ENCODE measurements at places on chromosomes 13 and 19. TPM values are rescaled to one million over a fixed set of nuclear protein-coding genes. Genes with fewer than 3 reads are reported as not detected.

Gene MICU2
- total RNA-seq, result 92.9 TPM

Gene ATCAY
- not detected for total RNA-seq

Gene NCR1
- not detected for total RNA-seq

Gene KLK1
- 37.8 TPM for total RNA-seq

Gene KIR3DL1
- total RNA-seq, result not detected

Gene ZNF493
- 54.5 TPM for total RNA-seq

Gene GPR183
- 6.0 TPM for total RNA-seq

Gene CTXN1
- total RNA-seq, result 1.6 TPM

DNA sequence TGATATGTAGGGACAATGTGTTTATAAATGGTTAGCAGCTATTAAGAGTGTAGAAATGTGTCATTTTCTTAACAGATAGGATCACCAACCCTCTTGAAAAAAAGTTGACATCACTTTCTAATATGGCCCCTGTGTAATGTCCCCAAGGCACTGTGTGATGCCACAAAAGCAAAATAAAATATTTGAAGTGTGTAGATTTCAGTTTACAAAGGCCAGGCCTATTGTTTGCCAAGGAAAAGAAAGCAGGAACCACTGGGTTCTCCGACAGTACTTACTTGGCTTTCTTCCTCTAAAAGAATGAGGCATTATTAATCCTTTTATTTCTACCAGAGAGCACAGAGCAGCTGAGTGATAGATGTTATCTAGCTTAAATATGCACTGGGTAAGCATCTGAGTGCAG, 10.5 kb upstream of the GJA3 start:
- DNase-seq, result no peak
- no peak overlapping the region for H3K27ac ChIP-seq
- no peaks in the 10 kb centered on the region for H3K27me3 ChIP-seq
- H3K4me3 ChIP-seq, result no peak overlapping the region
- H3K4me1 ChIP-seq, result no peaks in the 10 kb centered on the region

DNA sequence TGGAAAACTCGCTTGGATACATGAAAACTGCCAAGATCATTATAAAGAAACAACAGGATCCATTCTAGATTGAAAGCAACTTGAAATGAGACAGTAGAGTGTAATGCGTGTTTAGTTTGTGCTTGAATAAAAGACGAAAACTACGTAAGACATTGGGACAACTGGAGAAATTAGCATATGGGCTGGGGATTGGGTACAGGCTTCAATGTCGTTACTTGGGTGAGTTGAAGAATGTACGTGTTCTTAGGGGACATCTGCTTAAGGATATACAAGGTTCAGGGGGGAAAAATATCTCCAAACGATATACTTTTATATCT, 471 bp upstream of the ERVK3-1 start:
- H3K4me3 ChIP-seq, result peak overlapping the region; percentile 90
- H3K27ac ChIP-seq, result peak overlapping the region; percentile 96
- no peaks in the 10 kb centered on the region for H3K27me3 ChIP-seq
- no peak for DNase-seq
- H3K36me3 ChIP-seq, result no peaks in the 10 kb centered on the region
- H3K4me1 ChIP-seq, result peaks cover 4% of the 10 kb centered on the region

GRCh38 chr19:49811328-49811727, 1.8 kb downstream of the FUZ start:
- no peaks in the 10 kb centered on the region for H3K36me3 ChIP-seq
- no peak overlapping the region for H3K27ac ChIP-seq
- DNase-seq, result no peak
- H3K4me1 ChIP-seq, result peaks cover 14% of the 10 kb centered on the region

GRCh38 chr13:47837104-47837880, 163.8 kb downstream of the SUCLA2 start:
- no peak overlapping the region for H3K4me3 ChIP-seq
- no peak for DNase-seq
- H3K27me3 ChIP-seq, result no peaks in the 10 kb centered on the region
- no peaks in the 10 kb centered on the region for H3K36me3 ChIP-seq

GRCh38 chr13:51416107-51416506, 36.7 kb downstream of the INTS6 start:
- no peaks in the 10 kb centered on the region for H3K27me3 ChIP-seq
- DNase-seq, result no peak
- H3K4me3 ChIP-seq, result no peak overlapping the region
- no peaks in the 10 kb centered on the region for H3K4me1 ChIP-seq
- H3K36me3 ChIP-seq, result peaks cover 17% of the 10 kb centered on the region
- H3K27ac ChIP-seq, result no peak overlapping the region

GRCh38 chr19:21912654-21913053, 76.7 kb upstream of the ZNF43 start:
- H3K27me3 ChIP-seq, result no peaks in the 10 kb centered on the region
- H3K4me1 ChIP-seq, result no peaks in the 10 kb centered on the region
- H3K27ac ChIP-seq, result no peak overlapping the region
- no peak overlapping the region for H3K4me3 ChIP-seq

GRCh38 chr19:12912571-12912970, 6.5 kb downstream of the SYCE2 start:
- no peak overlapping the region for H3K4me3 ChIP-seq
- no peaks in the 10 kb centered on the region for H3K36me3 ChIP-seq
- H3K4me1 ChIP-seq, result peaks cover 7% of the 10 kb centered on the region

GRCh38 chr13:78867655-78868054, 208.7 kb upstream of the OBI1 start:
- no peaks in the 10 kb centered on the region for H3K36me3 ChIP-seq
- H3K27ac ChIP-seq, result no peak overlapping the region
- DNase-seq, result no peak
- H3K4me3 ChIP-seq, result no peak overlapping the region
- no peaks in the 10 kb centered on the region for H3K27me3 ChIP-seq

- no peaks in the 10 kb centered on the region for H3K36me3 ChIP-seq
- no peak overlapping the region for H3K4me3 ChIP-seq
- H3K27me3 ChIP-seq, result no peaks in the 10 kb centered on the region
- H3K27ac ChIP-seq, result no peak overlapping the region
These were observed 8.9 kb upstream of the MYO1F start for GRCh38 chr19:8585894-8586750.

GRCh38 chr13:108924541-108924940, 295.1 kb downstream of the MYO16 start:
- no peak overlapping the region for H3K27ac ChIP-seq
- no peaks in the 10 kb centered on the region for H3K4me1 ChIP-seq
- H3K4me3 ChIP-seq, result no peak overlapping the region

GRCh38 chr19:3771906-3772455, at the start of gene RAX2:
TSS of gene RAX2 (minus strand) at chr19:3772228. CDS start at chr19:3771742, 486 bp downstream.
- no peak for DNase-seq
- no peak within 1 kb of the TSS for H3K4me3 ChIP-seq
- peaks cover 22% of the 10 kb centered on the region for H3K36me3 ChIP-seq
- no peaks in the 10 kb centered on the region for H3K27me3 ChIP-seq
- no peak within 1 kb of the TSS for H3K27ac ChIP-seq
- no peaks in the 10 kb centered on the region for H3K4me1 ChIP-seq

- H3K4me3 ChIP-seq, result no peak overlapping the region
- H3K36me3 ChIP-seq, result no peaks in the 10 kb centered on the region
- no peaks in the 10 kb centered on the region for H3K27me3 ChIP-seq
- no peak overlapping the region for H3K27ac ChIP-seq
- DNase-seq, result no peak
These were observed 25.7 kb downstream of the NOVA2 start for GRCh38 chr19:45947926-45948325.

- DNase-seq, result no peak
- H3K27ac ChIP-seq, result no peak overlapping the region
- no peaks in the 10 kb centered on the region for H3K4me1 ChIP-seq
- H3K27me3 ChIP-seq, result no peaks in the 10 kb centered on the region
- no peak overlapping the region for H3K4me3 ChIP-seq
These were observed 24.6 kb upstream of the ZNF431 start for GRCh38 chr19:21117041-21117907.

GRCh38 chr19:13220847-13221246, 70.6 kb downstream of the IER2 start:
- no peaks in the 10 kb centered on the region for H3K4me1 ChIP-seq
- H3K27me3 ChIP-seq, result no peaks in the 10 kb centered on the region
- H3K27ac ChIP-seq, result no peak overlapping the region

DNA sequence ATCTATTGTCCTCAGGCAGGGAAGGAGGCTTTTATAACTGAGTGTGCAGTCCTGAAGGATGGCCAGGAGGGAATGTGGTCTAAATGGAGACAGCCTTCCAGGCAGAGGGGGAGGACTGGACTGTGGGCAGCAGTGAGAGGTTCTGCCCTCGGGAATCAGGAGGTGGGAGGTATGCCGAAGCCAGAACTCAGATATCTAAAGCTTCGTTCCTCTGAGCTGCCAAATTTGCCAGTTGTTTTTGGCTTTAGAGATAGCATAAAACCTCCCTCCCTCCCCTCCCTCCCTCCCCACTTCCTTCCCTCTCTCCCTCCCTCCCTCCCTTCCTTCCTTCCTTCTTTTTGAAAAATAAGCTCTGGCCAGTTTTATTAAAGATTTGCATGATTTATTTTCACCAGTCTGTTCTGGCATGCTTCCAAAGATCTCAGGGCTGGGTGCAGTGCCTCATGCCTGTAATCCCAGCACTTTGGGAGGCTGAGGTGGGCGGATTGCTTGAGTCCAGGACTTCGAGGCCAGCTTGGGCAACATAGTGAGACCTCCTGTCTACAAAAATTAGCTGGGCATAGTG, 2.4 kb downstream of the MEDAG start:
- DNase-seq, result no peak
- H3K36me3 ChIP-seq, result no peaks in the 10 kb centered on the region
- H3K27ac ChIP-seq, result no peak overlapping the region
- H3K4me3 ChIP-seq, result no peak overlapping the region
- no peaks in the 10 kb centered on the region for H3K4me1 ChIP-seq

DNA sequence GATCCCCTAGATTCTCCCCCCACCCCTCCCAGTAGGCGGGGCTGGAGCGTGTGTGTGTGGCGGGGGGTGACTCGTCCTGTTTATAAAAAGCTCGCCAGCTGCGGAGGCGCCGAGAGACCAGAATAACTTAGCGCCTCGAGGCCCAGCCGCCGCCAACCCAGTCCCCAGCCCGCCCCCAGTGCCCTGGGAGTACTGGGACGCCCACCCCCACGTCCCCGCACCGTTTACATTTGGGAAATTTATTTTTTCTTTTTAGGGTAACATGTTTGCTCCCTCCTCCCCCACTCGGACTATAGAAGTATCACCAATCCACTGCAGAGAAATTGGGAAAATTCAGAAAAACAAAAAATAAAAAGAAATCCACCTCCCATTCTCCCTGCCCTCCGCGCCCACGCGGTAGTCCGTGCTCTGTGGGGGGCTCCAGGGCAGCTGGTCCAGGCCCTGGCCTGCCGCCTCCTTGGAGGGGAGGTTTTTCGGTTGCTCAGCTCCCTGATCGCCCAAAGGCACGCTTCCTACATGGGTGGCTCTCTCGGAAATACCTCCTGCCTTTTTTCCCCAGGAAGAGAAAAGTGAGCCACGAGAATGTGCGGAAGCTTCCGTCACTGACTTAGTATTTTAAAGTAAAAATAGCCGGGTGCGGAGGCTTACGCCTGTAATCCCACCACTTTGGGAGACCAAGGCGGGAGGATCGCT, 1.5 kb upstream of the RAB3A start:
- H3K4me3 ChIP-seq, result peak overlapping the region; percentile 60
- H3K36me3 ChIP-seq, result no peaks in the 10 kb centered on the region
- no peaks in the 10 kb centered on the region for H3K27me3 ChIP-seq

GRCh38 chr19:13381827-13382632, 124.2 kb downstream of the CACNA1A start:
- H3K4me3 ChIP-seq, result no peak overlapping the region
- no peak for DNase-seq
- no peaks in the 10 kb centered on the region for H3K4me1 ChIP-seq
- no peak overlapping the region for H3K27ac ChIP-seq
- no peaks in the 10 kb centered on the region for H3K36me3 ChIP-seq

GRCh38 chr19:52028780-52029123, 573 bp upstream of the ZNF614 start:
- peak overlapping the region; percentile 90 for H3K27ac ChIP-seq
- H3K36me3 ChIP-seq, result peaks cover 33% of the 10 kb centered on the region

- no peak for DNase-seq
- no peaks in the 10 kb centered on the region for H3K4me1 ChIP-seq
- no peaks in the 10 kb centered on the region for H3K27me3 ChIP-seq
- H3K36me3 ChIP-seq, result no peaks in the 10 kb centered on the region
- no peak overlapping the region for H3K27ac ChIP-seq
- no peak overlapping the region for H3K4me3 ChIP-seq
These were observed 194.6 kb upstream of the DACH1 start for GRCh38 chr13:72061613-72062012.

DNA sequence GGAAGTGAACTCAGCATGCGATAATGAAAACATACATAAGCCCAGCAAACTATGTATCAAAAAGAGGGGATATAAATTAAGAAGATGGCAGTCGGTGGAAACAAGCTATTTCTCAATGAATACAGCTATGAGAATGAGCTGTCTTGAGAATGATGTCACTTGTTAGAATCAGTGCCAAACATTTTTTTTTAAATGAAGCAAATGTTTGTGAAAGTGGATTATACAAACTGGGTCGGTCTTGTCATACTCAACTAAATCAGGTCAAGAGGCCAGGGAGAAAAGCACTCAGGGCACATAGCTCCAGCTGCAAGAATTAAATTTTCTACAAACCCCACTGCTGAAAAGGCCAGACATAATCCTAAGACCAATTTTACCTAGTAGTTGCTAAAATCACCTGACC, 1048.4 kb downstream of the SLITRK1 start:
- H3K27ac ChIP-seq, result no peak overlapping the region
- H3K36me3 ChIP-seq, result no peaks in the 10 kb centered on the region
- H3K27me3 ChIP-seq, result no peaks in the 10 kb centered on the region
- H3K4me3 ChIP-seq, result no peak overlapping the region
- no peaks in the 10 kb centered on the region for H3K4me1 ChIP-seq

GRCh38 chr19:33214596-33214995, 11.1 kb downstream of the SLC7A10 start:
- no peak overlapping the region for H3K27ac ChIP-seq
- H3K4me3 ChIP-seq, result no peak overlapping the region
- no peaks in the 10 kb centered on the region for H3K27me3 ChIP-seq
- H3K36me3 ChIP-seq, result no peaks in the 10 kb centered on the region

DNA sequence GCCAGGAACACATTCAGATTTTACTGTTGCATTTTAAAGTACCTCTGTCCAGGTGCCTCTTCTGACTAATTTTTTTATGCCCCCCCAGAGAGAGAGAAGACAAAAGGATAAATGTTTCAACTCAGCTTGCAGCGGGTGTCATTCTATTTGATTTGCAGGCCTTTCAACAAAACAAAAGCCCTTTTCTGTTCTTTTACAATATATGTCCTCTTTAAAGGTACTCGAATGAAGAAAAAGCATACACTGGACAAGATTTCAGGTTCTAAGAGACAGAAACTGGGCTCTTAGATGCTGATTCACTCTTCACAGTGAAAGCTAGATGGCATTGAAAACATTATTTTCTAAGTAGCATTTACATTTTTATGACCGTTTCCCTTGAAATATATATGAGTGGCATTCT, 2.9 kb upstream of the FRY start:
- H3K4me3 ChIP-seq, result no peak overlapping the region
- no peak overlapping the region for H3K27ac ChIP-seq
- DNase-seq, result no peak
- no peaks in the 10 kb centered on the region for H3K4me1 ChIP-seq
- H3K27me3 ChIP-seq, result no peaks in the 10 kb centered on the region

GRCh38 chr13:72097568-72097967, 230.6 kb upstream of the DACH1 start:
- DNase-seq, result no peak
- no peaks in the 10 kb centered on the region for H3K4me1 ChIP-seq
- no peaks in the 10 kb centered on the region for H3K36me3 ChIP-seq
- H3K27ac ChIP-seq, result no peak overlapping the region

Data from Peyer's patch (tissue), 4 donors.